ENCODE measurements at places on chromosomes 1 and 21.

- no peak for DNase-seq
Measured at GRCh38 chr1:113275083-113275482, 115.2 kb upstream of the MAGI3 start.

GRCh38 chr1:242828828-242829227, 304.3 kb upstream of the PLD5 start:
- DNase-seq, result no peak

GRCh38 chr21:39568361-39568760, 44.4 kb upstream of the B3GALT5 start:
- DNase-seq, result no peak

GRCh38 chr1:153536012-153536670, 350 bp upstream of the S100A6 start:
- DNase-seq, result peak; percentile 50
